Neural crest cell (in vitro differentiated cells): ENCODE measurements at places on chromosomes 11 and 22.

DNA sequence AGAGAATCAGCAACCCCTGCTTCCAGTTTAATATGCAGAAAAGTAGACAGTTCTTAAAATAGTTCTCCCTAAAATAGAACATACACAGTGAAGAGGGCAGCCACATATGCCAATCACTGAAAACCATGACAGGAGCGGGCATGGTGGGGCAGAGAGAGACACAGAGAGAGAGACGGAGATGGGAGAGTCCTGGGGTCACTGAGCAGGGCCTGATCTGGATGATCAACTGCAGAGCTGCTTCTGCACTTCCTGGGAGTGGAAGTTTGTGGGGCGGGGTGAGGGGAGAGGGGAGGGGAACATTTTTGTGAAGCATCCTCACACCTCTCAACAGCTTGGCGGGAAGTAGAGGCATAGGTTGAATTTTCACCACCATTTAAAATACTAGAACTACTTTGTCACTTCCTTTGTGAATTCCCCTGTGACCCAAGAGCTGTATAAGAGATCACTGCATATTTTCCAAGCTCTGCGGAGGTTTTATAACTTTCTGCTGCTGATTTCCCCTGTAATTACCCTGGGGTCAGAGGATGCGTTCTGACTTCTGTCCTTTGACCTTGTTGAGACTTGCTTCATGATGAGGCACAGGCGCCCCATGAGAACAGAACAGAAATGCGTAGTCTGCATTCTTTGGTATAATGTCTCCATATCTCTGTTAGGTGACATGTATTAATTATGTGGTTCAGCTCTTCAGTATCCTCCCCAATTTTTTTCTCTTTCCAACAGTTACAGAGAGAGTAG is 419.4 kb downstream of the BRD1 start:
- no peak for DNase-seq

GRCh38 chr11:72676861-72677341 is 2.7 kb upstream of the PDE2A start:
- peak; percentile 84 for DNase-seq

DNA sequence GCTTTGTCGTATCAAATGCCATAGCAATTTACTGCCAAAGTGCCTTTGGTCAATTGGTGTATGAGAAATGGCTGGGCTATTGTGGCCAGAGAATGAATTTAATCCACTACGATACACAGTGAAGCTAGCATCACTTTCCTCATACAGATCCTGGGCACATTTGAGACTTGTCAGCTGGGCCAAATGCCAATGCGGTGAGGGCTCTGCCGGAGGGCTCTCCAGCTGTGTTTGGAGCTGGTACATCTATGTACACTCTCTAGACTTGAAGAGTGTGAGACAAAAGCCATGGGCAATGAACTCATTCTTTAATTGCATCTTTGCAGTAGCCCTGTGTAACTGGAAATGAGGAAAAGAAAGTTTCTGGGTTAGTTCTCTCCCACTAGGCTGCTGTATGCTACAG is 1052.9 kb downstream of the NTM start:
- no peak for DNase-seq

DNA sequence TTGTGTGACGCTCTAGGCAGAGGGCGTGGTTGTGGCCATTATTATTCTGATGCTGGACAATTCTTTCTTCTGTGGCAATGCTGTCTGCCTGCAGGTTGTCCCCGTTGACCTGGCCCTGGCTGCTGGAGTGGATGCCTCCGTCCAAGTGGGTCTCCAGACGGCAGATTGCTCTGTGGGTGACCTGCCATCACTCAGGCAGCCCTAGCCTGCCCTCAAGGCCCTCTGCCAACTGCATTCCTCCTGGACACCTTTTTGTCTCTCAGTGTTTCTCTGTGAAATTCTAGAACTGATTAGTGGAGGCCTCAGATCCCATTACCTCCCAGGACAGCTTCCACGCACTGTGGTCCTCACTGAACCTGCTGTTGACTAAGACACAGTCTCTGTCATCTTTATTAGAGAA is 86.7 kb downstream of the TBC1D22A start:
- DNase-seq = no peak
